Aorta (tissue), 5 donors: ENCODE measurements at places on chromosomes 2 and 18.

DNA sequence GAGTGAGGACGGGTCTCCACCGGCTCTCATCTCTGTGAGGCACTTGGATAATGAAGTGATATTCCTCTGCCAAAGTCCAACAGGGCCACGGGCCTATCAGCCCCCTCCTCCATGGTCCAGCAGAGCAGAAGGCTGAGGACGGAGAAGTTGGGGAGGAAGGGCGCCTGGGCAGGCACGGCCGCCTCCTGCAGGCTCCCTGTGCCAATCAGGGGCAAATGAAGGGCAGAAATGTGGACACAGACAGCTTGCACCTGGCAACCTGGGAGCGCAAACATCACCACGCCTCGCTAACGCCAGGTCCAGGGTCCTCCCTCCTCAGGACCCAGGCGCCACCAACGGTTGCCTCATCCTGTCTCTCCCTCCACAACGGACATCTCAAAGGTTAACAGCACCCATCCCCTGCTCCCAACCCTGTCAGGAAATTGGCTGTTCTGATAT lies 24.3 kb downstream of the SMAD7 start:
- H3K27ac ChIP-seq: no peak overlapping the region
- H3K27me3 ChIP-seq: no peaks in the 10 kb centered on the region
- no peak overlapping the region for H3K4me3 ChIP-seq
- H3K36me3 ChIP-seq: no peaks in the 10 kb centered on the region
- no peaks in the 10 kb centered on the region for H3K4me1 ChIP-seq

- no peaks in the 10 kb centered on the region for H3K36me3 ChIP-seq
- H3K4me1 ChIP-seq: no peaks in the 10 kb centered on the region
- no peaks in the 10 kb centered on the region for H3K27me3 ChIP-seq
- no peak for DNase-seq
Measured at GRCh38 chr2:144835634-144836350, 315.9 kb upstream of the ZEB2 start.

DNA sequence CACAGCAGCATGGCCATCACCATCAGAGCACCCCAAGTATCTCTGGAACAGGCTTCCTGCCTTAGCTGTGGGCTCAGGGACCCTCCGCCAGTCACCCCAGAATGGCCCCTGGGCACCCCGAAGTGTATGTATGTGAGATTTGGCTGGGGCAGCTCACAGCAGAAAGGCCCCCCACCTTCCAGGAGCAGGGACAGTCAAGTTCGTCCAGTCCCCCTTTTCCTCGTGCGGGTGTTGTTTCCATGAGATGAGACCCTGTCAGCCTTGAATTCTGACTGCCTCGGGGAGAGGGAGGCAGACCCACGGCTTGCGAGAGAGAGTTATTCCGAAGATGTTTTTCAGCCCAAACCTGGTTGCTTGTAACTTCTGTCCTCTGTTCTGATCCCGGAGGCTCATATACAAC lies 290.9 kb upstream of the HDAC4 start:
- H3K4me1 ChIP-seq: no peaks in the 10 kb centered on the region
- no peaks in the 10 kb centered on the region for H3K36me3 ChIP-seq
- no peak for DNase-seq
- no peaks in the 10 kb centered on the region for H3K27me3 ChIP-seq
- no peak overlapping the region for H3K27ac ChIP-seq
- no peak overlapping the region for H3K4me3 ChIP-seq

DNA sequence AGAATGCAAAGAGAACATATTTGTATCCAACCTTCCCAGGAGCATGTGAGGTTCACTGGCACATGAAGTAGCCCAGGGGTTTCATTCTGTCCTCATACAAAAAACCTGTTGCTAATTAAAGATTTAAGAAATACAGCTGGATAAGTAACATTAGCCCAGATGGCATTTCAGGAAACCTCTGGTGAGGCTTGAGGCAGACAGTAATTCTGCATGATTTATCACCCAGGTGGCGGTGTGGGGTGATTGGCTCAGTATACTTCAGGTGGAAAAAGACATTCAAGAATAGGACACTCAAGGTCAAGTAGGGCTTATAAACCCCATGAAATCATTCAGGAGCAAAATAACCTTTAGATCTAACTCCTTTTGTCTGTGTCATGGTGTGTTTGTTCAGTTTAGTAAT lies 237.4 kb downstream of the RNF144A start:
- no peak overlapping the region for H3K27ac ChIP-seq
- no peaks in the 10 kb centered on the region for H3K36me3 ChIP-seq
- no peak for DNase-seq
- no peak overlapping the region for H3K4me3 ChIP-seq
- H3K27me3 ChIP-seq: no peaks in the 10 kb centered on the region

DNA sequence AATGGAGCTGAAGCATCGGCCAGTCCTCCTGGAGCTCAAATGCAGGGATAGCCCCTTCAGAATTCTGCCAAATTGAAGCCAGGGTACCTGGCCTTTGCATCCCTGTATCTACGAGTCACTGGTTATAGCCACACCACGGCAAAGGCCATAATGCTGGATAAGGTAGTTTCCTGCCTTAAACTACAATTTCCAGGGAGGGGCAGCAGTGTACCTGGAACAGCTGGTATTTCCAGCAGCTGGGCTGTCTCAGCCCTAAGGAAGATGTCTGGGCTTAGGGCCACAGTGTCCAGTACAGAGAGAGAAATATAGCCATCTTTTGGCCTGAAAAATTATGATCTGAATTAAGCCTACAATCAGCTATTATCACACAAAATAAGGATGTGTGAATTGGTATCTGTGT lies 180.3 kb downstream of the GCA start:
- no peak overlapping the region for H3K4me3 ChIP-seq
- no peak overlapping the region for H3K27ac ChIP-seq
- no peaks in the 10 kb centered on the region for H3K27me3 ChIP-seq

- H3K27ac ChIP-seq: no peak overlapping the region
- no peak overlapping the region for H3K4me3 ChIP-seq
- H3K27me3 ChIP-seq: no peaks in the 10 kb centered on the region
- H3K36me3 ChIP-seq: no peaks in the 10 kb centered on the region
- DNase-seq: no peak
Measured at GRCh38 chr2:95077530-95077825, 44.1 kb downstream of the MRPS5 start.

DNA sequence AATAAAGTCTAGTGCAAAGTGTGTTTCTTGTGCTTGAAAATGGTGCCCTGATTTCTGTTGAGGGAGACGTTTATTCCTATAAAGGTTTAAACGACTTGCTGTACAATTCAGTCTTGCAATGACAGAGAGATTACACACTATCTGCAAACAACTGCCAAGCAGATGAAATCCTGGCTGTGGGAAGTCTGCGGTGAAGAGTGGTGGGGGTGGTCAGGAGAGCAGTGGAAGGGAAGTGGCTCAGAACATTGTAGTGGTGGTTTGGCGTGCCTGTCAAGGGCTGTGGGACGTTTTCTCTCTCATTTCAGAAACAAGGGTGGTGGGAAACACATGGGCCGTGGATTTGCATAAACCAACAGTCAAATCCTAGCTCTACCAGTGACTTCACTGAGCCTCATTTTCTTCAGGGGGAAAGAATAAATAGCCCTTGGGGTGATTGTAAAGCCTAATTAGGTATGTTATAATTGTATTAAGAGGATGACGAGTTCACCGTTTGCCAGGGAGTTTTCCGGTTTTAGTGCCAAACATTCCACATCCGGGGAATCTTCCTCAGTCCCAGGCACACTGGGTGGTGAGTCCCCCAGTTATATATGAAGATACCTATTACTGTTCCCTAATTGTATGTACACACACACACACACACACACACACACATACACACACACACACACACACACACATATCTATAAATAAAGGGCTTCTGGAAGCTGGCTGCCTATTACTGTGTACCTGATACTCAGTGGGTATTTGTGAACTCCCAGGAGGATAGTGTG lies 115.0 kb downstream of the SPTBN1 start:
- peaks cover 24% of the 10 kb centered on the region for H3K4me1 ChIP-seq
- peak; percentile 66 for DNase-seq
- H3K27ac ChIP-seq: peak overlapping the region; percentile 22
- H3K27me3 ChIP-seq: no peaks in the 10 kb centered on the region

- H3K4me3 ChIP-seq: no peak overlapping the region
- H3K4me1 ChIP-seq: no peaks in the 10 kb centered on the region
- no peak overlapping the region for H3K27ac ChIP-seq
- DNase-seq: no peak
- H3K27me3 ChIP-seq: no peaks in the 10 kb centered on the region
Measured at GRCh38 chr18:42274488-42275137, 319.6 kb downstream of the PIK3C3 start.

DNA sequence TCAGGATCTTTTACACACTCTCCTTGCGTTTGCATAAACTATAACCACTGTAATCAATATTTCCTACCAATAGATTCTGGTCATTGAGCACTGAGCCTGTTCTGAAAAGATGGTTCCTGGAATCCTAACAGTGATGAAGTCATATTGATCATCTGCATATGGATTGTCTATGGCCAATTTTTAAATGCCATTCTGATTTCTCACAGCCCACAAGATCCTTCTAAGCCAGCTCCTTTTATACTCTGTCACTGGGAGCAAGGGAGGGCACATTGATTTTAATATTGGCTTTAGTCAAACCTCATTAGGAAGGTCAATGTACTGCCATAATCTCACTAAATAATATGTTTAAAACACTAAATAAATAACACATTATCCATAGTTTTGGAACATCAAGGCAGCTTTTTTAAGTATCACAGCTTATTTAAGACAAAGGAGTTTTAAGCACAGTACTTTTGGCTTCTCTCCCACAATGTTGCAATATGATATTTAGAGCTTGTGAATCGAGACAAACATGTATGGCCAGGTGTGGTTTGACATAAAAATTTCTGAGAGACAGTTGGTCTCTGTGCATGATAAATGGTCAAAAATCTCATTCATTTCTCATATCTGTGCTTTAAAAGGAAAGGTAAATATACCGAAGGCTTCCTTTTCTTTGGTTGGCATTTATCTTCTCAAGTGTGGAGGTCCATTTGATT lies 267.3 kb downstream of the MTX2 start:
- DNase-seq: no peak
- H3K27me3 ChIP-seq: no peaks in the 10 kb centered on the region
- H3K36me3 ChIP-seq: no peaks in the 10 kb centered on the region

DNA sequence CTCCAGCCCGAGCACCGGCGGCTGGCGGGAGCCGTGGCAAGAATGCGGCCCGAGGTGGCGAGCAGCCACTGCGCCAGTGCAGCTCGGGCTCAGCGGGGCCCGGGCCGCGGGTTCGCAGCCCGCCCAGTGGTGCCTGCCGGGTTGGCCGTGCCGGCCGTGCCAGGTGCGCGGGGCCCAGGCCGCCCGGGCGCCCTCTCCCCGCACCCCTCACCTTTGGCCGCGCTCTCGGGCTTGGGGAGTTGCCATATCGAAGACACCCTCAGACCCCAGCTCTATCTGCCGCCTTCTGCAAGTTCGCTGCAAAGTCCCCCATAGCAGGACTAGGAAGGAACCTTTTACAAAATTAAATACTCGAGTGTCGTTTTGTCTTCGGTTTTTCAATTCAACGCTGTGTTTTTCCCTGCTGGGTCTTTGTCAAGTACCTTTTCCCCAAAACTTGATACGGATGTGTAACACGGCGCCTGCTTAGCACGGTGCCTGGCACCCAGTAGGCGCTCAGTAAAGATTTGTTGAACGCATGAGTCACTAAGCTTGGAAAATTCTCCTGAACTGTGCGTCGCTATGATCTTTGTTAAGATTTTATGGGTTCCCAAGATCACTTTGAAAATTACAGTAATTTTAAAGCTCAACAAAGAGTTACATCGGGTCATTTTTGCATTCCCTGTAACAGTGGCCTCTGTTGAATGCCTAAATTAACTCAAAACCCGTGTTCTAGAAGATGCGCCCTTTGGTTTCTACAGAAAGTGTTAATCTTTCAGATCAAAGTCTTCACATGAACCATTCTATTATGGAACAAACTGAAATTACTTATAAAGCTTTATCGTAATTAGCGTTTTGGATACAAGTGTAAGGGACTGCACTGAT lies 750 bp downstream of the STRADB start:
- no peaks in the 10 kb centered on the region for H3K27me3 ChIP-seq
- peak overlapping the region; percentile 89 for H3K4me3 ChIP-seq
- H3K36me3 ChIP-seq: no peaks in the 10 kb centered on the region
- no peak overlapping the region for H3K27ac ChIP-seq
- peaks cover 6% of the 10 kb centered on the region for H3K4me1 ChIP-seq

- H3K4me1 ChIP-seq: no peaks in the 10 kb centered on the region
- no peaks in the 10 kb centered on the region for H3K27me3 ChIP-seq
- no peak overlapping the region for H3K4me3 ChIP-seq
- no peaks in the 10 kb centered on the region for H3K36me3 ChIP-seq
- DNase-seq: no peak
Measured at GRCh38 chr2:216327447-216327935, 44.8 kb downstream of the MARCHF4 start.

DNA sequence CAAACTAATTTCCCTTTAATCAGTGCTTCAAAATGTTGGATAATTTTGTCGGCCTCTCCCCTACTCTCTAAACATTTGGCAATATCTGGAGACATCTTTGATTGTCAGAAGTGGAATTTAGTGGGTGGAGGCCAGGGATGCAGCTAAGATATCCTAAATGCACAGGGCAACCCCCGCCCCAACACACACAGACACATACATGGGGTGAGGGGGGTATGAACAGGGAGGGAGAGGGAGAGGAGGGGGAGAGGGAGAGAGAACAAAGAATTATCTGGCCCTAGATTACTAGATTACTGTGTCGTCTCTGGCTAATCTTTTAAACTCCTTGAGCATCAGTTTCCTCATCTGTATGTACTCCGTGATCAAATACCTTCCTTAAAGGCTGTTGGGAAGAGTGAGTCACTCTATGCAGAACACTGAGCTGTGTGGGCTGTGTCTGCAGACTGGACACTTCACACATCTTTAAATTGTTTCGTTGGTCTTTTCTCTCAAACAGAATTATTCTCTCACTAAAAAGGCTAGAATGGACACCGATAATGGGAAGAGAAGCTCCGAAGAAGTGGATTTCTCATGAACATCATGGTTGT lies 2.9 kb downstream of the RNF149 start:
- no peaks in the 10 kb centered on the region for H3K27me3 ChIP-seq
- no peak for DNase-seq
- H3K36me3 ChIP-seq: no peaks in the 10 kb centered on the region
- H3K27ac ChIP-seq: no peak overlapping the region

DNA sequence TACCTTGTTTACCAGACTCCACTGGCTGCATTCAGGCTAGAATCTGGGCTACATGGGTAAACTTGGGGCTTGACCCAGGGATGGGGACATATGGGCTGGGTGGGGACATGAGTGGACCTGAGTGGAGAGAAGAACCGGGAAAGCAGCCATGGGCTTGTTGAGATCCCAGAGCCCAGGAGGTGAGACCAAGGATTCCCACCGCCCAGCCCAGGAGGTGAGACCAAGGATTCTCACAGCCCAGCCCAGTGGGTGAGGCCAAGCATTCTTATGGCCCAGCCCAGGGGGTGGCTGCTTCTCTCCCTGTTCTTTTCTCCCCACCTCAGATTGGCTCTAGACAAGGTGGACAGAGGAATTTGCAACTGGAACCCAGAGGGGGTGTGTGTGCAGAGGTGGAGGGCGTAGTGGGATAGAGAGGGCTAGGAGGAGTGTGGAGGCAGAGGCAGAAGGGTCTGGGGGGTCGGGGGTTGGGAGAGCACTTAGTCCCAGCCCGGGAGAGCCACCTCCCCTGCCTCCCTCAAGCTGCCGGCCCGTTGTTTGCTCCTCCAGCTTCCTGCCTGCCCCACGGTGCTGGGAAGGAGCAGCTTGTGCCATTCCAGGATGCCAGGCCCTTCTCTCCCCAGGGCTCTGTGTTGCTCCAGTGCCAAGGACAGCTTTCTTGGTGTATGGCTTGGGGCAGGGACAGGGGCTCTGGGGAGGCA lies 25.6 kb downstream of the GLI2 start:
- no peak overlapping the region for H3K4me3 ChIP-seq
- H3K36me3 ChIP-seq: no peaks in the 10 kb centered on the region
- DNase-seq: peak; percentile 18
- H3K27ac ChIP-seq: no peak overlapping the region
- no peaks in the 10 kb centered on the region for H3K4me1 ChIP-seq
- no peaks in the 10 kb centered on the region for H3K27me3 ChIP-seq
